ENCODE measurements at places on chromosomes 1 and 21. TPM values are rescaled to one million over a fixed set of nuclear protein-coding genes. Genes with fewer than 3 reads are reported as not detected.

DNA sequence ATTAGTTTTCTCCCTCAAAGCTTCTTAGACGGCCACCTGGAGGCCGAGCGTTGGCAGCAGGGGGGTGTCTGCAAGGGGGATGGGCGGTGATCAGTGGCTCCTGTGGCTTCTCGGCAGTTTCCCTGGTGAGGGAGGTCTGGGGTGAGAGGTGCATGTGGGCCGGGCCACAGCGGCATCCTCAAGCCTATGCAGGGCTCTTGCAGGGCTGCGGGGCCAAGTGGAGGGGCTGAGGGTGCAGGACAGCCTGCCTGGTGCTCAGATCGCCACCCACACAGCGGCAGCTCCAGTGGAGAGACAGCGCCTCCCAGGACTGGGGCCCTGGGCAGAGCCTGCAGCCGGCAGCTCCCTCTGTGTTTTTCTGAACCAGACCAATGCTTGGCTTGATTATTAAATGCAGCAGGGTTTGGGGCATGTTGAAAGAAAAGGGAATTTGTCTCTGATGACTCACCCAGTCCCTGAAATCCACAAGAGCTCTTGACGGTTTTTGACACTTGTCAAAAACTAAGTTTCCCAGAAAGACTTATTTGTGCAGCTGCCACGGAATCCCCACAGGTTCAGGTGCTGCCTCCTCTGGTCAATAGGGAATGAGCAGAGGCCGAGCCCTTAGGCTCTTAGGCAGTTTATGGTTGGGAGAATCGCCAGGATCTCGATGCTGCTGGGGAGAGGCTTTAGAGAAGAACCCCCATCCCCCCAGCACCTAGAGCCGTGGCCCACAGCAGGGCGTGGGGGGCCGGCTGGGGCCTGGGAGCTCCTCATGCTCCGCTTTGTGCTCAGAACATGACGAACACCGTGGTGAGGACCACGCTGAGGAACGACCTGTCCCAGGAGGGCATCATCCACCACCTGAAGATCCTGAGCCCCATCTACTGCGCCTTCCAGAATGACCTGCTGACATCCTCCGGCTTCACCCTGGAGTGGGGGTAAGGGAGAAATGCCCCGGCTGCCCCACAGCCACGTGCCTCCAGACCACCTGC, 54.7 kb downstream of the UMODL1 start:
- no peak overlapping the region for H3K4me3 ChIP-seq
- no peaks in the 10 kb centered on the region for H3K36me3 ChIP-seq
- no peaks in the 10 kb centered on the region for H3K27me3 ChIP-seq
- H3K27ac ChIP-seq = no peak overlapping the region

The NTNG1 gene
- total RNA-seq = not detected

The CCDC28B gene
- 8.8 TPM for total RNA-seq

The KIF2C gene
- 124 TPM for total RNA-seq

DNA sequence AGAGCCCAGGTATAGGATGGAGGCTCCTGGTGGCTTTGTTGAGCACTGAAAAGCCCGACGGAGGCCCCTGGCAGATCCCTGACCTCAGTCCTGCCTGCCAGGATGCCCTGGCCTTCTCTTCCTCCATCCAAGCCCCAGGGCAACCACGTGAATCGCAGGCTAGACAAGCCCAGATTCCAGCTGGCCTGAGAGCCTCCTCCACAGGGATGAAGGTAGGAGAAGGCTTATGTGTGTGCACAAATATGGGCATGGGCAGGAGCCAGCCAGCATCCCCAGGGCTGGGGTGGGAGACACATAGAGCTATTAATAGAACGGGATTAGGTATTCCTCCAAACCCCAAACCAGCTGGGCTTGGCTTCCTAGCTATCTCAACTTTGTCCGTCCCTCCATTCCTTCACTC, 4.0 kb upstream of the EXTL1 start:
- peak; percentile 73 for DNase-seq
- H3K27me3 ChIP-seq = no peaks in the 10 kb centered on the region
- no peak overlapping the region for H3K4me3 ChIP-seq

The ANKRD34A gene
- 0.69 TPM for total RNA-seq

The RGSL1 gene
- total RNA-seq = not detected

- no peaks in the 10 kb centered on the region for H3K27me3 ChIP-seq
- H3K27ac ChIP-seq = no peak overlapping the region
- H3K4me1 ChIP-seq = peaks cover 2% of the 10 kb centered on the region
- no peak for DNase-seq
These were observed 150.2 kb downstream of the ST6GALNAC3 start for GRCh38 chr1:76224752-76225151.

The NGF gene
- not detected for total RNA-seq
